ENCODE measurements at places on chromosomes 5 and 9.
A peak's percentile ranks its signal among the peaks of the same experiment; 100 is the strongest.

GRCh38 chr5:66315784-66316183, 171.7 kb downstream of the SREK1 start:
- no peak for DNase-seq

- no peak for DNase-seq
Measured at GRCh38 chr5:107474716-107475489, 195.8 kb downstream of the EFNA5 start.

- no peak for DNase-seq
Measured at GRCh38 chr5:102114525-102115069, 181.5 kb downstream of the SLCO4C1 start.

GRCh38 chr9:3733039-3733408, 207.2 kb upstream of the RFX3 start:
- DNase-seq: no peak

DNA sequence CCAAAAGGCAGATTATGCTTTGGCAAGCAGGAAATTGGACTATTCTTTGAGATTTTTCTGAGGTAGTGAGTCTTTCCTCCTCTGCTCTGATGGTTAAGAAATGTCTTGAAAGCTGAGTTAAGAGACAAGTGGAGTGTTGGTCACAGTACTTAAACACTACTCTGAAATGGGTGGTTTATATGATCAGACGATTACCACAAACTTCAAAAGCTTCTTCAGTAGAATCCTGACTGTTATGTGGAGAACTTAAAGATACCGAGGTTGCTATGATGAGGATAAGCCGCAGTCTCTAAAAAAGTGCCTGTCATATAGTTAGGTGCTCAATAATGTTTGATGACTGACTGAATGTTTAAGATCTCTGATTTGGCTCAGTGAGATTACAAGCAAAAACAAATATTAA, 24.3 kb downstream of the GCNT4 start:
- no peak for DNase-seq

- no peak for DNase-seq
Measured at GRCh38 chr5:82259172-82259800, 18.9 kb downstream of the RPS23 start.

DNA sequence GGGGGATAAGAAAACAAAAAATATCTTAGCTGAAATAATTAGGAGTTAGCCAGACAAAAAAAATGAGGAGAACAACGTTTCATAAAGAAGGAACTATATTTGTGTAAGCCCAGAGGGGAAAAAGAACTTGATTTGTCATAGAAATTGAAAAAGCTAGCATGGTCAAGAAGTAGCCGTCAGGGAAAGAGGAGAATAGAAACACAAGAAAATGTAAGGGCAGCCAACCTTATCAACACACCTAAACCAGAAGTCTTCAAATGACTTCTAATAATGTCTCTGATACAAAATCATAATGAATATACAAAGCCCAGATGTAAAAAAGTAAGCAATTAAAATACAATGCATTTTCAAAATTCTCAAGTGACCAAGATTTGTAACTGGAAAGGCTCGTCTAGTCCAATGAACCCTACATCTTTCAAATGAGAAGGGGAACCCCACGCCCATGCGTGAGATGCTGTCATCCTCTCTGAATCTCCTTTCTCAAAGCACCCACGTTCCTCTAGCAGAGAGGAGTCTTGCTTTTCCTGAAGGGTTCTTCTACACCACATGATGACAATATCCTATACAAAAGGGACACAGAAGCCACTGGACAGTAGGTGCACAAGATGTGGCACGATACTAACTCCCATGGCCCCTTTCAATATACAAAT, 103.7 kb downstream of the ARL15 start:
- DNase-seq: no peak

- DNase-seq: no peak
Measured at GRCh38 chr5:143168171-143168741, 235.2 kb downstream of the NR3C1 start.

DNA sequence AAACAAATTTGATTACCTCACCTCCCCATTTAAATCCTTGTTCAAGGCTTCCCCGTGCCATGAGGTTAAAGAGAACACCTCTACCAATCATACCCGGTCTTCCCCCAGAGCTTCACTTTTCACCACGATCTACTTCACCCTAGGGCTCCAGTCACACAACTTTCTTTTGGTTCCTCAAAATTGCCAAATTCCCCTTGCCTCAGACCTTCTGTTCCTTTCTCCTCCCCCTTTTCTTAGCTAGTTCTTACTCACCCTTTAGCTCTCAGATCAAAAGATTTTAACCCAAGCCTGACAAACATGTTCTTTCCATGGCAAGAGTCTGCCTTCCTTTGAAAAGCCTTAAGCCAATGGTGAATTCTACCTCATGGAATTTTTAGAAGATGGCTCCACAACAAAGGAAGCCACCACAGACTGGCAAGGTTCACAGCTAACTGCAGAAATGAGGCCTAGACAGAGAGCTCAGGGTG, 56.7 kb downstream of the MAPKAP1 start:
- no peak for DNase-seq

GRCh38 chr5:159458217-159458711, 128.0 kb upstream of the IL12B start:
- DNase-seq: peak; percentile 60

DNA sequence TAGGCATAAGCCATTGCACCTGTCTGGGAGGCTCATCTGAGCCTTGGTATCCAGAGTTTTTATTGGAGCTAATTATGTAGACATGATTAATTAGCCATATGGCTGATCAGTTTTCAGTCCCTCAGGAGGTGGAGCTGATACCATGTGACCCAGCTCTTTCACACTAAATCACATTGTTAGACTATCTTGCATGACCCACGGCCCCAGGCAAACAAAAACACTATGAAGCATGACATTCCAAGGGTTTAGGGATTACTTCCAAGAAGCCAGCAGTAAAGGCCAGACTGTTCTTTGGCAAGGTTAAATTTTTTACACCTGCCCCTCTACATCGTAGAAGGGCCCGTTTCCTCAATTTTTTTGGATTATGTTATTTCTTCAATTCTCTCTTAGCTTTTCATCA, 5.0 kb upstream of the C5orf24 start:
- DNase-seq: no peak

- DNase-seq: no peak
Measured at GRCh38 chr5:78758169-78758839, 109.7 kb upstream of the LHFPL2 start.

- DNase-seq: peak; percentile 17
Measured at GRCh38 chr9:93084471-93084881, 11.5 kb upstream of the CARD19 start.

Measured in activated T-cell treated with anti-CD3 and anti-CD28 coated beads, Interleukin-2, amount 50 U/mL, for 48 hours (primary cell).